ENCODE measurements at places on chromosomes 13 and 19.
A peak's percentile ranks its signal among the peaks of the same experiment; 100 is the strongest.

DNA sequence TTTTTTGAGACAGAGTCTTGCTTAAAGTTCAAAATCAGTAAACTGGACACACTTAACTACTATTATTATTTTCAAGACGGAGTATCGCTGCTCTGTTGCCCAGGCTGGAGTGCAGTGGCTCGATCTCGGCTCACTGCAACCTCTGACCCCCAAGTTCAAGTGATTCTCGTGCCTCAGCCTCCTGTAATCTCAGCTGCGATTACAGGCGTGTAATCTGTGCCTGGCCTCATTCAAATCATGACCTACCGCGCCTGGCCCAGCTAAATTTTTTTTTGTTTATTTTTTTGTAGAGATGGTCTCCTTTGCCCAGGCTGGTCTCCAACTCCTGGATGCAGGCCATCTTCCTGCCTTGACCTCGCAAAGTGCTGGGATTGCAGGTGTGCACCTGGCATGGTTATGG lies 23.0 kb downstream of the ZNF101 start:
- DNase-seq, result no peak

DNA sequence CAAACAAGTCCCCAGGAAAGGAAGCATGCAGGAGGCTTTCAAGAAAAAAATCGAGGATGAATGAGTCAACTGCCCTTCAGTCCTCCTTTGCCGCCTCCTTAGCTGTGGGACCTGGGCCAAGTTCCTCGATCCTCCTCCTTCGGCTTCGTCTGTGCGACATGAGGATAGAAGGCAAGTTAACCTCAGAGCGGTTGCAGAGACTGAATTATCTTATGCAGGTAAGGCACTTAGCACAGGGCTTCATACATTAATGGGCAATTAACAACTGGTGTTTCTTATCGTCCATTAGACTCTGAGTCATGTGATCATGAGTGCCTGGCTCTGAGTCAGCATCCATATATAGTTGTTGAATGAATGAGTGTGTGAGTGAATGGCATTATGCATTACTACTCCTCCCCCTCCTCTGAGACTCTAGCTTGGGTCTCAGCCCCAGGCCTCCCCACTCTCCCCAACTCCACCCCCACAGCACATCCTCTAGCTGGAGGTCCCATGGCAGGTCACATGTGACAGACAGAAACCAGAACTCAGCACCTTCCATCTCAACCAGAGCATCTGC lies 1.6 kb upstream of the TTC9B start:
- DNase-seq, result no peak

DNA sequence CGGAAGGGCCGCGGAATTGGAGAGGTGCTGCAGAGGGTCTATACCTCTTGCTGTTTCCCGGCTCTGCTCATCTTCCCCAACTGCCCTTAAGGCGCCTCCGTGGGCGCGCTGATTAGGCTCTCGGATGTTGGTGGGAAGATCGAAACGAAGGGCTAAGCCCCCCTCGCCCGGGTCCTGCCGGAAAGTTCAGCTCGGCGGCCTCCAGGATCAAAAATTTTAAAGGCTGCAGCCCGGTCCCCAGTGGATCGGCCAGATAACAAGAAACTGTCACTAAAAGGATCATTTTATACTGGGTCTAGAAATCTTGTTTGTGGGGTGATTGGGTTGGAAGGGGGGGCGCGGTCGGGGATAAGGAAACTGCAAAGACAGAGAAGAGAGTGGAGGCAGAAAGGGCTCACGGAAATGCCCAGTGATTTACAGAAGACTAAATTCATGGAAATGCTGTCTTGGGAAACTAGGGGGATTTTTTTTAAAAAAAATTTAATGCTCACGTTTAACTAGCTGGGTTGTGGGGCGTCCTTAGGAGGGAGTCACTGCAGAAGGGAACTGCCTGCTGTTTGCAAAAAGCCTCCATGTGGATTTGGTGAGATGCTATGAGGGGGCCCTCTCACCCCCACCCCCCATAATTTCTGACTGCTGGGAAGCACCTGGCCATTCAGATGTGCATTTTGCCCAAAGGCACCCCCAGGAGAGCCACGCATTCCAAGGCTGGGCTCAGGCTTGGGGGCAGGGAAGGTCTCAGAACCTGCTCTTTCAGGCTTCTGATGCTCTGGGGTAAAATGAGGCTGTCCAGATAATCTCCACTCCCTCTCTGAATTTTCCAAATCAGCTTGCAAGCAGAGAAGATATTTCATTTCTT lies 7.7 kb downstream of the CDX2 start:
- DNase-seq, result no peak

DNA sequence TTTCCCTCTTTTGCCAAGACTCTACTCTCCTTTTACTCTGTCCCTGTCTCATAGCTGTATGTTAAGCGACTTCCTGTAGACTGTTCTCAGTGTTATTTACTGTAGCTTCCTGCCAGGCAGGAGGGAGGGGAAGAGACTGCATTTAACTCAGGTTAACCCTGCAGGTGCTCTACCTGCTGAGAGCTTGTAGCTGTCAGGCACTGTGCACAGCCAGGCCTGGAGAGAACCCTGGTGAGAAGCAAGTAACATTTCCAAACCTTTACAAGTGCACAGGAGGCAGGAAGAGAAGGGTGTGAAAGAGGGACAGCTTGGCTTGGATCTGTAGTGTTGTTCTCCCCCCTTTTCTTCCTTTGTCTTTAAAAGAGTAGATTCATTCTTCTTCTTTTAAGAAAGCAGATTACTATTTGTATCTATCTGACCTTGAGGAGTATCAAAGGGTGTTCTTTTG lies 167.1 kb downstream of the LMO7 start:
- DNase-seq, result no peak

- no peak for DNase-seq
Measured at GRCh38 chr13:95492044-95492801, 60.3 kb upstream of the CLDN10 start.

DNA sequence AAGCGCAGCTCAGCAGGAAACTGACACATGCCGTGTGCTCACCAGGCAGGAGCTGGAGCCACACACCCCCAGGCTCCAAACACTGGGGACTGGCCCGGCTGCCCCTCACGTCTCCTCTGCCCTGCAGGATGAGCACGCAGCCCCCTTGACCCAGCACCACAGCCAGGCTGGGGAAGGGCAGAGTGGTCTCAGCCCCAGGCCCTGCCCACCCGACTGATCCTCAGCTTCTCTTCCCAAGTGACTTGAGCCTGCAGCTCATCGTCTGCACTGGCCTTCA lies 20.3 kb downstream of the GRTP1 start:
- no peak for DNase-seq

- no peak for DNase-seq
Measured at GRCh38 chr13:59094181-59094580, 1069.5 kb downstream of the DIAPH3 start.

- no peak for DNase-seq
Measured at GRCh38 chr13:95627590-95627989, 16.9 kb downstream of the DZIP1 start.

GRCh38 chr13:100680131-100680530 lies 5.5 kb upstream of the TMTC4 start:
- DNase-seq, result no peak

DNA sequence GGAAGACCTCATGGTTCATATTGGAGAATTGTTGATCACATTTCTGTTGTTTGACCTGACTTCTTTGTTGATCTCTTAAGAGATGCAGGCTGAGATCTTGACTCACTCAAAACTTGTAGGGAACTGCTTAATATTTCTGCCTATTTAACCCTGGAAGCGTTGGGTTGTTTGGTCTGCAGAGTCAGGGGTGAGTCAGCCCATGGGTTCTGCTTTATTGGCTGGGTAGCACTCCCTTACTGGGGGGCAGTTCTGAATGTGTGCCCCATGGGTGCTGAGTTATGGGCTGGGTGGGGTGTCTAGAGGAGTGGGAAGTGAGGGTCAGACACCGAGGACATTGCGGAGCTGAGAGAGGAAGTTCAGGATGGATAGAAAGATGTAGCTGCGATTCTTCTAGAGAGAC lies 87.9 kb downstream of the LRCH1 start:
- no peak for DNase-seq

GRCh38 chr19:50969413-50969760 lies at the start of gene KLK6:
Gene KLK6 (minus strand): TSS chr19:50969591. CDS start chr19:50968104, 1,487 bp downstream.
- DNase-seq, result no peak

DNA sequence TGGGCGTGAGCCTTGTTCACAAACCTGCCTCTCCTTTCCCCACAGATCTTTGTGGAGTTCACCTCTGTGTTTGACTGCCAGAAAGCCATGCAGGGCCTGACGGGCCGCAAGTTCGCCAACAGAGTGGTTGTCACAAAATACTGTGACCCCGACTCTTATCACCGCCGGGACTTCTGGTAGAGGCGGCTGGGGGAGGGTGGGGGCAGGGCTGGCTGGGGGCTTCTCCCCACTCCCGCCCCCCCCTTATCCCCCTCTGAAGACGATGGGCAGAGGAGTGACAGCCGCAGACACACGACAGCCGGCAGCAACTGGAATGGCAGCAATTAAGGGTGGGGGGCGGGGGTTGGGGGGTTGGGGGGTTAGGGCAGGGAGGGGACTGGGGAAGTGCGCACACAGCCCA lies 1.1 kb upstream of the EPN1 start:
- no peak for DNase-seq

GRCh38 chr13:108121406-108121805 lies 93.9 kb downstream of the LIG4 start:
- no peak for DNase-seq

- DNase-seq, result no peak
Measured at GRCh38 chr13:100657881-100658315, 16.7 kb downstream of the TMTC4 start.

GRCh38 chr13:79346300-79346914 lies 59.6 kb downstream of the RBM26 start:
- DNase-seq, result no peak

- no peak for DNase-seq
Measured at GRCh38 chr13:78032132-78032531, 113.5 kb upstream of the EDNRB start.

DNA sequence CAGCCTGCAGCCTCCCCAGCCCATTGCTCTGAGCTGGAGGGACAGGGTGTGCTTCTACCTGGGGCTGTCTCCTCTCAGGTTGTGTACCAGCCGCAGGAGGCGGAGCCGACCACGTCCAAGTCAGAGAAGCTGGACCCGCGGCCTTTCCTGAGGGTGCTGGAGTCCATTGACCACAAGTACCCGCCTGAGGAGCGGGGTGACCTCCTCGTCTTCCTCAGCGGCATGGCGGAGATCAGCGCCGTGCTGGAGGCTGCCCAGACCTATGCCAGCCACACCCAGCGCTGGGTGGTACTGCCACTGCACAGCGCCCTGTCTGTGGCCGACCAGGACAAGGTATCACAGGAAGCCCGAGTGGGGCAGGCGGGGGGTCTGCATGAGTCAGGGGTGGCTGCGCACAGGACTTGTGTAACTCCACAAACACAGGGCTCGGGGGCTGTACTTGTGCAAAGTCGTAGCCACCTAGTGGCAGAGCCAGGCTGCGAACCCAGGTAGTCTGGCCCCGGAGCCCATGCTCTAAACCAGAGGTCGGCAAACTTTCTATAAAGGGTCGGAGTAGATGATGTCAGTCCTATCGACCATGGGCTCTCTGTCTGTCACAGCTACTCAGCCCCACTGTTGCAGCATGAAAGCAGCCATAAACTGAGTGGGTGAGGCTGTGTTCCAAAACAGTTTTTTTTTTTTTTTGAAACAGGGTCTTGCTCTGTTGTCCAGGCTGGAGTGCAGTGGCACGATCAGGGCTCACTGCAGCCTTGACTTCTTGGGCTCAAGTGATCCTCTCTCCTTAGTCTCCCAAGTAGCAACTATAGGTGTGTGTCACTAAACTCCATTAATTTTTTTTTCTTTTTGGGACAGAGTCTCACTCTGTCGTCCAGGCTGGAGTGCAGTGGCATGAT lies 8.9 kb downstream of the DHX34 start:
- DNase-seq, result no peak

GRCh38 chr13:94196413-94196812 lies 283.1 kb downstream of the DCT start:
- DNase-seq, result no peak

DNA sequence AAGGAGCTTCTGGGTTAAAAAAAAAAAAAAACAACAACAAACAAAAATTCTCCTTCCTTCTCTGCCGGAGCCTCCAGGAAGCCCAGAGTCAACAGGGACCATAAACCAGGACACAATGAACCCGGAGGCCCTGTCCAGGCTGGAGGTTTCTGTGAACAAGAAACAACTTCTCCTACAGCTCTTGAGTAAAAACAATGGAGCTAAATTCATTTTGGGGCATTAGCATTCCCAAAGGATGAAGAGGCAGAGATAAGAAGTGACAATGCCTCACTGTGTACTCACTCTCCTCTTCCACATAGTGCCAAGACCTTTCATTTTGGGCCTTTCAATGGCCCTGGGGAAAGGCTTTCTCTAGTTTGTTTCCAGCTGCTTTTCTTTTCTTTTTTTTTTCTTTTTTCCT lies 9.0 kb downstream of the RHPN2 start:
- no peak for DNase-seq

DNA sequence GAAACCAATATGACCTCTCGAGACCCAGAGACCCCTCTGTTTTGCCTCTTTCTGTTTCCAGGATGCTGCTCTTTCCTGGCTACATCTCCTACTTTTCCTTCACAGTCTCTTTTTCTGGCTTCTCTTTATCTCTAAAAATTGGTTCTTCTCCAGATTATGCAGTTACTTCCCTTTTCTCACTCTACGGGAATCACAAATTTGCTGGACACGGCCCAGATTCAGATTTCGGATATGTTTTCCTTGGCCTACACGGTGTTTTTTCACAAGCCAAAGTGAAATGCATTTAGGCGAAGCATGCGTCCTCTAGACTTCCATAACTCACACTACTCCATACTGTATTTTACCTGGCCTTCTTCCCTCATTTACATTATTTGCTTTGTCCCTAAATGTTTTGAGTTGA lies 214.7 kb upstream of the MIR17HG start:
- no peak for DNase-seq

DNA sequence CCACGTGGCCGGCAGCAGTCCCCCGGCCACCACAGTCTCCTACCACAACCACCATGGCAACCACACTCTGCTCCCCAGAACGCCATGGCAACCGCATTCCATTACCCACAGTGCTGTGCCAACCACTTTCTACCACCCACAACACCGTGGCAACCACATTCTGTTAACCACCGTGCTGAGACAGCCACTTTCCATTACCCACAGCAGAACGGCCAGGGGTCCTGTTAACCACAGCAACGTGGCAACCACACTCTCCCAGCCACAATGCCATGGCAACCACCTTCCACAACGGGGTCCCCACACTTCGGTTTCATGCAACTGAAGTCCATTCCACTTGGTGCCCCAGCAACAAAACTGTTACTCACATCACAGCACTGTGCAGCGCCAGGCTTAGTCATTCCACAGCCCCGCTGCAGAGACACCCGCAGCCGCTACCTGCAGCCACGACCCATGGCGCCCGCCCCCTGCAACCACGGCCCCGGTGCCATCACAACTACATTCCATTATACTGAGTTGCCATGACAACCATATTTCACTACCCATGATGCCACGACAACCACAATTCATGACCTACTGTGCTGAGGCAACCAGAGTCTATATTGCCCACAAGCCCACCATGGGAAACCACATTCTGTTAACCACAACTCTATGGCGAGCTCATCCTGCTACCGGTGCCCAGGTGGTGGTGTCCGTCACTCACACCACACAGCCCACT lies 10.0 kb downstream of the DPF1 start:
- DNase-seq, result peak; percentile 27
